T follicular helper cell (primary cell): ENCODE measurements at places on chromosomes 7 and 10.
A peak's percentile ranks its signal among the peaks of the same experiment; 100 is the strongest.

DNA sequence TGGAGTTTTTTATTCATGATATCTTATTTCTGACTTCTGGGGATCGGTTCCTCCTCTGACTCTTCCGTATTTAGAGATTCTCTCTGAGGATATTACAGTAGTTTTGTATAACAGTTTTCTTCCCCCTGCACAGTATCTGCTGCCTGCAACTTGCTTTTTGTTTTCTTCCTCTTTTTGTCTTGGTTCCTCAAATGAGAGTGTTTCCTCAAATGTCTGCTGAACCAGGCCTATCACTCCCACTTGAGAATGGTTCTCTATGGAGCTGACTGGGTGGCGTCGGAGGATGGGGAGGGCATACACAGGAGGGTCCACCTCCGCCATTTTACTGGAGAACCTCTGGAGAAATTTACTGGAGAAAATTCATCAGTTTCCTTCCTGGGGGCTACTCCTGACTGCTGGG is 27.7 kb downstream of the ARHGAP22 start:
- DNase-seq, result no peak

GRCh38 chr7:69622014-69622835 is 23.9 kb downstream of the AUTS2 start:
- DNase-seq, result no peak

- no peak for DNase-seq
Observed at GRCh38 chr7:9488555-9488954, 1055.1 kb downstream of the NXPH1 start.

DNA sequence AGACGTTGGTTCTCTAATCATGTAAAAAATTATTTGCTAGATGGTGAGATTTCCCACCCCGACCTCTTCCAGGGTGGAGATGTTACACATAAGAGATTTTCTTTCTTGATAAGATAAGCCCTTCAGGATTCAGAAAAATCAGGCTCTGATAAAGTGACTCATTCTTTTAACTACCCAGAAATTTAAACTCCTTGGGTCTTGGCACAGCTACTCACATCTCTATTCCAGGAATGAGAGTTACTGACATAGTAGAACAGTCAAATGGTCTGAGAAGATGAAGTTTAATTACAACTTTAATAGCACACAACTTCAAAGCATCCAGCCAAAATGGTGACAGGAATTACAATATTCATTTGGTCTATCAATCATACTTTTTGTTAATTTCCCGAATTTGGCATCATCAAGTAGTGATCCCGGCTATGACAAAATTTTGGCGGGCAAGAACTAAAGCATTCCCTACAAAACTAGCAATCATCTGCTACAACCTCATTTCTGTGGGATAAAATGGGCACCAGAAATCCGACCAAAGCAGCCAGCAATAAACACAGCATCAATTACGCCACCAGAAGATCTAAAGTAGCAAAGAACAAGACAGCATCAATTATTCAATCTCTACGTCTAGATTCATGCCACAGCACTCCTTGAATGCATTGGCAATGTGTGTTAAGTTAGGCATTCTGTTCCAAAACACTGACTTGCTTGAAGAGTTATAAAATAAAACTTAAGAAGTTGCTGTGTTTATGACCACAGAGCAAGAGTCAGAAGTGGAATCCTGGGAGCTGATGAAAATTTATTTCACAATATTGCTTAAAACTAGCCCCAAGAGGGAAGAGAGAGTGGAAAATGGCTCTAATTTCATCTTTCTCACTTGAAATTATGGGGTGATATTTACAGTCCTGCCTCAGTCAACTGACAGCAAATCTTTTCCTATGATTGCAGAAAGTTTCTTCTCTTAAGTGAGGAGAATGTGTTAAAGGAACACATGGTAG is 565.7 kb upstream of the ANKRD30A start:
- DNase-seq, result no peak

DNA sequence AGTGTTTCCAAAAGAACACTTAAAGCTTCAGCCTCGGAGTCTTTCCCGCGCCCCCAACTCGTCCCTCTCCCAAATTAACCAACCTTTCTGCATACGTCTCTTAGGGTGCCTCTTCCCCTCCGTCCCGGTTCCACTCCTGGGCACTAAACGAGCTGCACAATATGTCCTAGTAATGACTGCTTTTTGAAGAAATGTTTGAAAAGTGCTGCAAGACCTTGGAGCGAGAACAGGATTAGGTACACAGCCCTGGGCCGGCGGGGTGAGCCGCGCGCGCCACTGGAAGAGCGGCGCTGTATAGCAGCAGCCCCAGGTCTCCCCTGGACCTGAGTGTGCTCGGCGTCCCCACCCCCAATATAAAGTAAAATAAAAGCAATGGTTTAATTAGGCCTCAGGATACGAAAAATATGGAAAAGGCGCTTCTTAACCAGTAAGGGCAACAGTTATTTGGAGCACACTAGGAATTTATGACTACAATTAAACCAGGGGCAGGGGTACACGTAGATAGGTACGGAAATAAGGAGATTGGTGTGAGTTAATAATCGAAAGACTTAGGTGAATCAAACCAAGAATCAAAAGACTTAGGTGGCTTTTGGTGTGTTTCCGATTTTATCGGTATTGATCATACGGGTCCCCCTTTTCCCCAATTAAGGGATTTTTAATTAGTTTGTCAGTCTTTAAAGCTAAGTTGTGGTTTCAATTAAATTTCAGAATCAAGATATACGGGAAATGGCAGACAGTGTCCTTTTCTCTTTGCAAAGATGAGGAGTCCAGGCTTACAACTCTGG is 1.9 kb downstream of the TET1 start:
- DNase-seq, result no peak

DNA sequence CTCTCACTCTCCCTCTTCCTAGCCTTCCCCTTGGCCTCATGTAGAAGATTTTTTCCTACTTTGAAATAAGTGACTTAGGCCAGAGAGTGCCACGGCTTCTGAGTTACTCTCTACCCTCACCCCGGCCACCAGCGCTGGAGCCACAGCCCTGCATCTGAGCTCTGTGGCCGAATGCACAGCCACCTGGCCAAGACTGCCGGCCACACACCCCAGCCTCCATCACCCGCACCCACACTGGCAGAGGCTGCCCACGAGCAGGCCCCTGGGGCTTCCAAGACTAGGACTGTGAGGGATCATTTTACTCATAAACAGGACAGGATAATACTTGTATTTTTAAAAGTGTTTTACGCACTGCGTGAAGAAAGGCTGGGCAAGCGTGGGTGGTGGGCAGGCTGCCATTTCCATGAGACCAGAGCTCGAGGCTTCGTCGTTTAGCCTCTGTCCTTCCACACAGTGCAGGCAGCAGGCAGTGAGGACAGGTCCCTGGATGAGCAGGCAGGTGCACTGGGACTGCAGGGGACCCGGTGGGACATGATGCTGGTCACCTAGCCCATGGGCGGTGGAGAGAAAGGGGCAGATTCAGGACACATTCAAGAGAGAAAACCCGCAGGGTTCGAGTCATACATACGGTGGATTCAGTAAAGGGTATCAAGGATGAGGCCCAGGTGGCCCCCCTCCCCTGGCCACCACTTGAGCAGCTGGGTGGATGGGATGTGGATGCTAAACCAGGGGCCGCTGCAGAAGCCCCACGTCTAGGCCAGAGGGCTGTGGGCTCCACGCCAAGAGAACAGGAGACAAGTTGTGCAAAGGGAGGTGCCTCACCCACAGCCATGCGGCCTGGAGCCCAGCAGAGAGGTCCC is 35.5 kb upstream of the RNF32 start:
- no peak for DNase-seq

DNA sequence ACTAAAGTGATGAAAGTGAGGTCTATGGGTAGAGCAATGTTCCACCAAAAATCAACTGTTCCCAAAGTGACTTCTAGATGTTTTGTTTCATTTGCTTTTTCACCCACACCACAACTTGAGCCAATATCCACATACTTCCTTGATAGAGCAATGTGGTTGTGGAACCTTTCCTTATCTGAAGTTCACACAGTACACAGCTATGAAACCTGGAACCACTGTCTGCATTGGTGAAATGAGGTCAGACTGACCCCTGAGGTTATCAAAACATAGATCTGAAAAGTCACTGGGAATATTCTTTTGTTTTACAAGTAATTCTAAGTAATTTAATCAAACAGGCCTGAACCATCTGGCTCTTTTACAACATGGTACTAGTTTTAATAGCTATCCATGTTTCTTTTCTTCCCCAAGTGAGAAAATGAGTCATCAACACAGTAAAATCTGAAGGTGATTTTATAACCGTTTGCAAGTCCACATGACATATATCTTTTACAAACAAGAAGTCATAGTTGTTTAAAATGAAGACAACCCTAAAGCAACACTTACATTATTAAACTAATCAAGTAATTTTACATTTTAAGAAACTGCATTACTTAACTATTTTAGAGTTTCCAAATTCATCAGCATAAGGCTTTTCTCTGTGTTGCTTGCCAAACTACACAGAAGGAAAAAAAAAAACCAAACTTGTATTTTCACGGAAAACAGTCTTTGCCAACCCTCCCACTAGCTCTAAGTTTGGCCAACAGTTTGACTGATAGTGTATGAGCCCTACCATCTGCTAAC is 80.3 kb downstream of the LRRC17 start:
- no peak for DNase-seq

GRCh38 chr7:155002411-155003091 is 373 bp downstream of the PAXIP1 start:
- no peak for DNase-seq

DNA sequence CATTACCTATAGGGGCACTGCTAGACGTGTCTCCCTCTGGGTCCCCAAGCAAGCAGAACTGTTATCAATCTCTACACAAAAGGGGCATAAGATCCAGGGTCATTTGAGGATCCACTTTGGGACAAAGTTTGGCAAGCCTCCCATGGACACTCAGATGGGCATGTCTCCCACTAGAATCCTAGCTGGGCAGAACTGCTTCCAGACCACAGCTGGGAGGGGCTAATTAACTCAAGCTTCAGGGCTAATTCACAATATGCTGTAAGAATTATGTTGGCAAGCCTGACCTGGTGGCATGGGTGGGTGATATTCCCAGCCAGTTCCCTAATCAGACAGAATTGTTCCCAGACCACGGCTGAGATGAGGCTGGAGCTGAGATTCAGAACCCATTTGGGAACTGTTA is 738.4 kb upstream of the FZD8 start:
- no peak for DNase-seq

GRCh38 chr7:25787336-25787735 is 364.7 kb upstream of the NFE2L3 start:
- no peak for DNase-seq

GRCh38 chr7:158446281-158446680 is 141.3 kb downstream of the PTPRN2 start:
- no peak for DNase-seq

- DNase-seq, result peak; percentile 19
Observed at GRCh38 chr7:106793015-106793975, 71.8 kb upstream of the PIK3CG start.

DNA sequence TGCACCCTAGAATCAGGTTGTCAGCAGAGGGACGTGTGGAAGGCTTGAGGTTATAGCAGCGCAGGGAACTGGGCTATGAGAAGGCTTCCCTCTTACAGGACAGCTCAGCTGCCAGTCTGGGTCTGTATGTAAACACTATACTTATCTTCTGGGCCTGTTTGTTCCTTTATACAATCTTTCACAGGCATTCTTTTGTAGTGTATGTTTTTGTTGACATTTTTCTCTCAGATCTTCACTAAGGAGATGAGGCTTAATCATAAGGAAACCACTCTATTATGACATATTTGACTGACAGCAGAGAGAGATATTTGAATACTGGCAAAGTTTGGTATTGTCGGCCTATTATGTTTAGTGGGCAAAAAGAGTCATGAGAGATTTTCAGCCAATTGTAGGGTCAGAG is 929 bp downstream of the GBF1 start:
- no peak for DNase-seq

DNA sequence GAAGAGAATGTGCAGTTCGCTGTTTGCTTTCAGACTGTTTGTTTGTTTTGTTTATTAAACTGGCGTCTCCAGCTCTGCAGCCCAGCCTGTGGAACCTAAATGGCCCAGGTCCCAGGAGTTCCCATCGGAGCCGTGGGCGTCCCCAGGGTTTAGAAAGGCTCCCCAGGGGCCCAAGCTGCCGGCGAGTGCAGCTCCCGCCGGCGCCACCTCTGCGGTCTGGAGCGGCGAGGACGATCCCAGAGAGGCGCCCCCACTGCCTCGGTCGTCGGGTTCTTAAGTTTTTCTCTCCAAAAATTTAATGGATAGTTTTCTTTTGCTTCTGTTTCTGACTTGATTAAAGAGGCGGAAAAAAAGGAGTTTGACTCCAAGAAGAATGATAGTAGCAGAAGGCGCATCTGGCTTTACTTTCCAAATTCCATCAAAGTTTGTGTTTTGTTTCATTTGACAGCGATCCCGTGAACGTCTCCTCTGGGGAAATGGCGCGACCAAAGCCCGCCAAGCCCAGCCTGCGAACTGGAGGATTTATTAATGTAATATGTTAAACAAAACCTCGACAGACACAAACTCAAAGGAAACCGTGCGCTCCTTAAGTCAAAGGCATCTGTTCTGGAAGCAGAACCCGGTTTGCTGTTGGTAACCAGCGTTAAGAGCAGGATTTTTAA is 718 bp upstream of the FZD1 start:
- no peak for DNase-seq

- no peak for DNase-seq
Observed at GRCh38 chr7:124029396-124030188, 3.3 kb downstream of the TMEM229A start.

DNA sequence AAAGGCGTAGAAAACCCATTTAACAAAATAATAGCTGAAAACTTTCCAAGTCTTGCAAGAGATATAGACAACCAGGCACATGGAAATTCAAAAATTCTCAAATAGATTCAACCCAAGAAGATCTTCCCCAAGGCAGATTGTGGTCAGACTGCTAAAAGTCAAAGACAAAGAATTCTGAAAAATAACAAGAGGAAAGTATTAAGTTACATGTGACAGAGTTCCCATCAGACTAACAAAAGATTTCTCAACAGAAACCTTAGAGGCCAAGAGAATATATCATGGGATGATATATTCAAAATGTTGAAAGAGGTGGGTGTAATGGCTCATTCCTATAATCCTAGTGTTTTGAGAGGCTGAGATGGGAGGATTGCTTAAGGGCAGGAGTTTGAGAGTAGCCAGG is 59.8 kb downstream of the TMEM178B start:
- no peak for DNase-seq

DNA sequence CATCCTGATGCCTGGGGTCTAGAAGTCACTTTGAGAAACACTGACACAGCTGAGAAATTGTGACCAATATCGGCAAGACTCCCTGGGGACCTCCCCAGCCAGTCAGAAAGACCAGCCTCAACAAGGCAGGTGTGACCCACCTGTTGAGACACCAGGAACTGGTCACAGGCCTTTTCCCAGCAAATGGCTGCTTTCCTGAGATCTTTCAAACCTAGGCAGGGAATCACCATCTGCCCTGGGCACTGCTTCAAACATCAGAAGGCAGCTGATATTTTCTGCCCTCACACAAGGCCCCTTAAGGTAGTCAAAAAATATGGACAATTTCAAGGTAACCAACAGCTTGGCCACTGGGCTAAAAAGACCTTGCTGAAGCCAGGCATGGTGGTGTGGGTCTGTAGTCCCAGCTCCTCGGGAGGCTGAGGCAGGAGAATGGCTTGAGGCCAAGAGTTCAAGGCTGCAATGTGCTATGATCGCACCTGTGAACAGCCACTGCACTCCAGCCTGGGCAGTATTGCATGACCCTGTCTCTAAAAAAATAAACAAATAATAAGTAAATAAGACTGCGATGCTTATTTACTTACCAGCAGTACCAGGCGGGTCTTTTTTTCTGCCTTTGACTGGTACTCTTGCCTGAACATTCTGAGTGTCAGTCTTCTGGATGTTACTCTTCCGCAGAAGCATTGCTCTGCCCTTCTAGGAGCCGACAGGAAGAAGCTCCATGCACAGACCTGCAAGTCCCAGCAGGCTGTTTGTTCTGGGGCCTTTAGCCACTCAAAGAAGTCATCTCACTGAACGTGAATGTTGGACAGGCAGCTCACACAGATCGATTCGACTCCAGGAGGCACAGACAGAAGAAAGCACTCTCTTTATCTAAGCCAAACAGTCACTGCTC is 59.7 kb downstream of the SORBS1 start:
- no peak for DNase-seq
